Lower lobe of right lung (tissue), 2 donors: ENCODE measurements at places on chromosomes 2 and 18. TPM values are rescaled to one million over a fixed set of nuclear protein-coding genes. Genes with fewer than 3 reads are reported as not detected.
A peak's percentile ranks its signal among the peaks of the same experiment; 100 is the strongest.

DNA sequence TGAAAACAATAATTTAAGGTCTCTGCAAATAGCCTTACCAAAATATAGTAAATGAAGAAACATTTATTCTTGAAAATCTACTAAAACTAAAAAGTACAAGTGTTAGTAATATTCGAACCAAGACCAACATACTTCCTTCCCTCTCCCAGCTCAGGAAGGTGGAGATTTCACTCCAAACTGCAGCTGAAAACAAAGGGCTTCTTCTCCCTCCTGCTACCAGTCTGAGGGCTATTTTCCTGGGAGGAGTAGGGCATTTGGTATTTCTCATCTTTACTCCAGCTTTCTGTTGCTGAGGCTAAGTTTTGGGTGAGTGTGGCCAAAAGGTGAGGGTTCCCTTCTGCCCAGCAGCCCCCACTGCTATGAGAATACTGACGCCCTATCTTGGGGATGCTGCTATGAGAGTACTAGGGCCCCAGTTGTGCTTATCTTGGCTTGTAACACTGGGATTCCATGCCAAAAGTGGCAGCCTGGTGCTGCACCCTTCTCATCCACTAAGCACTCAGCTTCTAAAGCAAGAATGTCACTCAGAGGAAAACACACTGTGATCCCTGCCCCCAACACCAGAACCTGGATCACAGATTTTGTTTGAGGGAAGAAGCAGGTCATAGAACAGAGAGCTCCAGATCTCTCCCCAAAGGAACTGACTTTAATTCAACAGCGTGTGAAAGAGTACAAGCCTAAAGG lies 130.7 kb upstream of the KLF7 start:
- H3K27me3 ChIP-seq: no peaks in the 10 kb centered on the region
- no peak overlapping the region for H3K4me3 ChIP-seq
- no peak overlapping the region for H3K27ac ChIP-seq

- no peaks in the 10 kb centered on the region for H3K4me1 ChIP-seq
- H3K4me3 ChIP-seq: no peak overlapping the region
- H3K36me3 ChIP-seq: no peaks in the 10 kb centered on the region
- H3K27me3 ChIP-seq: no peaks in the 10 kb centered on the region
These were observed 201.2 kb downstream of the SUCLG1 start for GRCh38 chr2:84257831-84258230.

- H3K27ac ChIP-seq: no peak overlapping the region
- H3K36me3 ChIP-seq: peaks cover 10% of the 10 kb centered on the region
- H3K4me1 ChIP-seq: no peaks in the 10 kb centered on the region
- no peaks in the 10 kb centered on the region for H3K27me3 ChIP-seq
- no peak for DNase-seq
These were observed 20.6 kb downstream of the LRRFIP1 start for GRCh38 chr2:237648016-237648381.

DNA sequence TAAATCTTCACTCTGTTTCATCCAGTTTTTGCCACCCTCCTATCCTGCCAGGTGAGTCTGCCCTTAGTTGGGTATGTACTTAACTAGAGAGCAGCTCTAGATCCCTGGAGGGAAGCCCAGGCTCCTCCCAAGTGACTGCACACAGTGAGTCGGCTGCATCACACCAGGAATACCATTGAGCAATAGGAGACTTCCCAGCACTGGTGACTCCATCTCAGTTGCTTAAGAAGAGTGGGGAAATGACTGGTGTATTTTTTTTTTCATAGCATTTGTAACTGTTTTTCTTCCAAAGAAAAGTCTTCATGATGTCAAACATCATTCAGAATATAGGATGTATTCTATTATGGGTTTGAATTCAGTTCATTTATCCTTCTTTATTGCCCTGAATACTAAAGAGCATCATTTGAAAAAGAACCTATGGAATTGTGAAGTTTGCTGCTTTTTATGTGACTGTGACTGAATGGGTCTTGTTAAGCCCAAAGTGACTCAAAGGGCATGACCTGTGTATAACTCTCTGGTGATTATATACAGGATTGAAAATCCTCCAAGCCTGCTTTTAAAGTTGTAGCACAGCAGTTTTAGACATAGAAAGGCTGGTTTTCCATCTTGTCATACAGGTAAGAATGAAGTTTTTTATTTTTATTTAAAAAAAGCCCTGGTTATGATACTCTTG lies 84.3 kb downstream of the MAP3K20 start:
- H3K36me3 ChIP-seq: no peaks in the 10 kb centered on the region
- no peak overlapping the region for H3K4me3 ChIP-seq
- peaks cover 21% of the 10 kb centered on the region for H3K4me1 ChIP-seq
- H3K27me3 ChIP-seq: no peaks in the 10 kb centered on the region
- DNase-seq: peak; percentile 90
- H3K27ac ChIP-seq: peak overlapping the region; percentile 29

- no peaks in the 10 kb centered on the region for H3K27me3 ChIP-seq
- no peaks in the 10 kb centered on the region for H3K4me1 ChIP-seq
- H3K4me3 ChIP-seq: no peak overlapping the region
- H3K36me3 ChIP-seq: no peaks in the 10 kb centered on the region
- no peak overlapping the region for H3K27ac ChIP-seq
- no peak for DNase-seq
These were observed 282.7 kb downstream of the NRXN1 start for GRCh38 chr2:50749216-50749615.

- H3K27ac ChIP-seq: no peak overlapping the region
- no peak overlapping the region for H3K4me3 ChIP-seq
- H3K27me3 ChIP-seq: no peaks in the 10 kb centered on the region
- H3K4me1 ChIP-seq: no peaks in the 10 kb centered on the region
These were observed 197.4 kb downstream of the SH3BP4 start for GRCh38 chr2:235149240-235149659.

- H3K4me1 ChIP-seq: no peaks in the 10 kb centered on the region
- H3K27me3 ChIP-seq: no peaks in the 10 kb centered on the region
- H3K4me3 ChIP-seq: no peak overlapping the region
- no peak for DNase-seq
- no peaks in the 10 kb centered on the region for H3K36me3 ChIP-seq
- no peak overlapping the region for H3K27ac ChIP-seq
These were observed 1118.7 kb downstream of the SUCLG1 start for GRCh38 chr2:83340424-83340823.

The TDRD15 gene
- total RNA-seq: not detected

- DNase-seq: no peak
- H3K27me3 ChIP-seq: no peaks in the 10 kb centered on the region
- no peak overlapping the region for H3K4me3 ChIP-seq
- H3K36me3 ChIP-seq: no peaks in the 10 kb centered on the region
- H3K4me1 ChIP-seq: peaks cover 55% of the 10 kb centered on the region
These were observed 142.3 kb upstream of the HAAO start for GRCh38 chr2:42934580-42935186.

DNA sequence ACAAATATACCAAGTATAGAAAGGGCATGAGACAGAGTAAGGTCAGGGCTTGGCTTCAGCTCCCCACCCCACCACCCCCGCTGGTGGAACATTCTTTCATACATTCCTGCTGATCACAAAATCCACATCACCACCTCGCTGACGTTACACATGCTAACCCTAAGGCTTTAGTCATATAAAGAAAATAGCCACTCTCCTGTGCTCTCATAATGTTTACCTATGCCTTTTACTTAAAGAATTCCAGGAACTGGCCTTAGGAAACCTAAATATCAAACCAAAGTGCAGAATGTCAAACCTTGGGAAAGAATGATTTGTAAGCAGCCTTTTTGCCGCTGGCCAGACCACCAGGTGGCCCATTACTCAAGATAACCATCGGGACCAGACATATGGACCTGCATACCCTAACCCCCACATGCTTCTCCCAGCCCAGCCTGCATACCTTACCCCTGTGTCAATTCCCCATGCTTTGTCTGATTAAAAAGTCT lies 136.3 kb upstream of the SLC39A10 start:
- H3K4me1 ChIP-seq: no peaks in the 10 kb centered on the region
- H3K36me3 ChIP-seq: no peaks in the 10 kb centered on the region
- H3K27me3 ChIP-seq: no peaks in the 10 kb centered on the region
- no peak for DNase-seq

DNA sequence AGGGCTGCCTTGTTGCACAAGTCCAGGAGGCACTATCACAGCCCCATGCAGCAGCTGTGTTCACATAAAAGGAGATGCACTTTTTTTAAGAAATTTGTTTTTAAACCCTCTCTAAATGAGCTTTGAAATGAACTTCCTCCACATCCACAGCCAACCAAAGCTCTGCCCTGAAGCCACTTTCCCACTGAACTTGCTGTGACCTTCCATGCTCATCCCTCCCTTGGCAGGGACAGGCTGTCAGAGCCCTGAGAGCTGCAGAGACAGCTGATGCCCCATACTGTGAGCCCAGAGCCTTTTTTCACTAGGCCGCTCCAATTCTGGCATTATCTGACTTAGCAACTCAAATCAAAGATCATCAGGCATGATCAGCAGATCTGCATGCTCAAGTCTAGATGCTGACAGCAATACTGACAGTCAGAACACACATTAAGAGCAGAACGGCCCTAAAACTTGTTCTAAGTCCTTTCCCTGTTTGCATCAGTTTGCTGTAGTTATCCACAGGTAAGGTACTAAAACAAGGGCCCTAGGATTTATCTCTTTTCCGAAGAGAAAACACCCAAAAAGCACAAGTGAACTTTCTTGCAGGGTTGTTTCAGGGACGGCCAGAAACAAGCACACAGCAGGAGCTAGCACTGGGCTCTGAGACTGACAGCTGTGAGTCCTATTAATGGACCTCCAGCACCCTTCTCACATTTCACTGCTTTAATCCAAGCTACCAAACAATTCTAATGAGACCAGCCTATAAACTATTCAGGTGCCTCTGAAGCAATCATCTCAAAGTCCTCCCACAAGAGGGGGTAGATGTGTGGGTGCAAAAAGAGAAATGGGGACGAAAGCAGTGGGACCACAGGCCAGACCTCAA lies 34.9 kb downstream of the RNU4ATAC start:
- H3K36me3 ChIP-seq: peaks cover 3% of the 10 kb centered on the region
- no peak overlapping the region for H3K4me3 ChIP-seq
- no peak for DNase-seq
- no peaks in the 10 kb centered on the region for H3K27me3 ChIP-seq
- H3K4me1 ChIP-seq: peaks cover 25% of the 10 kb centered on the region

DNA sequence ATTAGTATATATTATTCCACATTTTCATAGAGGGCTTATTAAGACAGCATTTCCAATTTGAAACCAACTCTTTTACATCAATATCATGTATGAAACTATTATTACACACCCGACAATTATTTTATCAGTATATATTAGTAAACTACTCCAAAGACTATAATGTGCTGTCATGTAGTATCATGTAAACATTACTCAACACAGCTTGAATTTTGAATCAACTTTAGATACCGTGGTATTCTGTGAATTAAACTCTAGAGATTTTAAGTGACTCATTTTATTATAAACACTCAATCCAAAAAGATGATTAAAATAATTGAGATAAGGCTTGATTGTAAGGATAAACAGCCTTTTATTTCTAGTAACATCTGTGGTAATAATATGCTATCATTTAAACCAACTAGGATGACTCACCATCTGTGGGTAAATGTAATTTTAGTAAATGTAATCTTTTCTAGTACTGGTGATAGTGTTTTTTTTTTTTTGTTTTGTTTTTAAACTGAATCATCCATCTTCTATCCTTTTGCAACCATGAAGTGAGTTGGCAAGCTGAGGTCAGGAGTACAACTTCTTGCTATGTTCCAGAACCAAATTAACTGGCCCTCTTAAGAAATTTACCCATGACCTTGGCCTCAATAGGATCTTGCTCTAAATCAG lies 144.3 kb upstream of the SMAD7 start:
- H3K4me1 ChIP-seq: no peaks in the 10 kb centered on the region
- DNase-seq: no peak
- peaks cover 14% of the 10 kb centered on the region for H3K36me3 ChIP-seq
- H3K4me3 ChIP-seq: no peak overlapping the region
- H3K27ac ChIP-seq: no peak overlapping the region

The ANKRD30B gene
- not detected for total RNA-seq

DNA sequence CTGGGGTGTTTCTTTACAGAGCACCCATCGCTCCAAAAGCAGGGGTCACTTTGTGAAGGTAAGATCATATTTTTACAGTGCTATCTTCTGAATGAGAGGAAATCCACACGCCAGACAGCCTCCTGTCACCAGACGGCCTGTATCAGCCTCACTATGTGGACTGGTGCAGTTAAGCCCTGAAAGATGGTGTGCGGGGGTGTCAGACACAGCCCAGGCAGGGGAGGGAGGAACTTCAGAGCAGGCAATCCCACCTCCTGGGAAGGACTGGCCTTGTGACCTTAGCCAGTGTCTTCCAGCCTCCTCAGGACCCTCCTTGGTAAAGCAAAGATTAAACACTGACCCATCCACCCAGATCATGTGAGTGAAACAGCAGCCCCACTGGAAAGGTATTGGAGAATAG lies 249.4 kb upstream of the CTAGE1 start:
- no peak overlapping the region for H3K27ac ChIP-seq
- H3K4me1 ChIP-seq: no peaks in the 10 kb centered on the region
- DNase-seq: no peak
- H3K27me3 ChIP-seq: no peaks in the 10 kb centered on the region
- H3K4me3 ChIP-seq: no peak overlapping the region

DNA sequence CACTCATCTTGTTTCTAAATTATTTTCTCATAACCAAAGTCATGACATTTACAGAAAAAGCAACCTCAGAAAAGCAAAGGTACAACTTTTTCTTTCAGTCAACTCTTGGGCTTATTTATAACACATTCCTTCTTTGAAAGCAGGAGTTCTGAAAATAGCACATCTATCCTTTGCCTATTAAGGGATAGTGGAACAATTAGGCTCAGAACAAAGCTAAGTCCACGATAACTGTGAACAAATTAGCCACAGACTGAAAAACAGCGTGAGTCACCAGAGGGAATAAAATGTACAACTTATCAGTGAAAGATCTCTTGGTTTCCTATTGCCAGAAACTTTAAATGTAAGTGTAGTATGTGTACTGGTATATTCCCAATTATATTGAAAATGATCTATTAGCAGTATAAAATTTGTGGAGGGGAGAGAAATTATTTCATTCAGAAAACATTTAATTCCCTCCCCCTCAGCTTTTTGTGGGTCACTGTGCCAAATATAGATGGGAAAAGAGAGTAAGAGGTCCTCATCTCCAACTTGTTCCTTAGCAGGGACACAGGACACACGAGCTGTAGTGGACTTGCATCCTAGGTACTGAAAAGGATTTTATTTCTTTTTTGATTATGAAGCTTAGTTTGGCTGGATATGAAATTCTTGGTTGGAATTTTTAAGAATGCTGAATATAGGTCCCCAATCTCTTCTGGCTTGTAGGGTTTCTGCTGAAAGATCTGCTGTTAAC lies 15.4 kb upstream of the MATN3 start:
- H3K27me3 ChIP-seq: no peaks in the 10 kb centered on the region
- DNase-seq: no peak
- H3K36me3 ChIP-seq: peaks cover 47% of the 10 kb centered on the region

GRCh38 chr2:69300650-69301049 lies 86.4 kb downstream of the GFPT1 start:
- no peaks in the 10 kb centered on the region for H3K36me3 ChIP-seq
- no peak for DNase-seq
- H3K27me3 ChIP-seq: no peaks in the 10 kb centered on the region
- no peak overlapping the region for H3K27ac ChIP-seq

DNA sequence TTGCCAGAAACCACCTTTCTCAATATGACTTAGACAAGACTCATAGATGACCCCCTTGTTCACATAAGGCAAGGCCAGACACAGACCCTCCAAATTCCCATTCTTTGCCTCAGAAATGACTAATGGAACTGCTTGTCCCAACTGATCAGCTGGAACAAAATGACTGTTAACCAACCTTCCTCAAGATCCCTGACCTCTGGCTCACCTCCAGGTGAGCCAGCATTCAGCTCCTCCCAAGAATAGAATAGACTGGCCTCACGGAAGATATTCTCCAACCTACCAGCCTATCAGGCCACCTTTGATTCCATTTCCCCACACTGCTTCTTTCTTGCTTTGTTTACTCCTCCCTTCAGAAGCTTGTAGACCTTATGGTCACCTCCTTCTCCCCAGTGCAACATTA lies 195.7 kb upstream of the VWC2L start:
- H3K27me3 ChIP-seq: no peaks in the 10 kb centered on the region
- DNase-seq: no peak
- no peaks in the 10 kb centered on the region for H3K4me1 ChIP-seq
- H3K4me3 ChIP-seq: no peak overlapping the region
